ENCODE measurements at places on chromosomes 13 and 19.

DNA sequence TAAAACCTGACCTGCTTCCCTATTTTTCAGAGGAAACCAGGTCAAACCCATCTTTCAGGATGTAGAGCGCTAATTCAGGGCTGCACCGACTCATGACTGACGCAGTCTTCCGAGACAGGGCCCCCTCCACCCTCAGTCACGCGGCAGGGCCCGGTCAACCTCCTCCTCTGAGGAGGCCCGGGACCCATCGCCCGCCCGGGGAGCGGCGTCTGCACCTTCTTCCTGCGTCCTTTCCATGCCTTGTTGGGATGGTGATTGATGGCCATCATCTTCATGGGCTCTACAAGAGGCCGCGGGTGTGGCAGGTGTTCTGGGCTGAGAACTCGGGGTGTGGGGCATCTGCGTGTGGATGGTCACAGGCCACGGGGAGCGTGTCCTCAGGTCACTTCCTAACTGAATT is 26.0 kb downstream of the GRTP1 start:
- DNase-seq: no peak

GRCh38 chr13:62524498-62524897 is 1108.8 kb upstream of the PCDH20 start:
- DNase-seq: no peak

GRCh38 chr19:8665468-8666213 is 33.0 kb downstream of the ACTL9 start:
- DNase-seq: no peak

- no peak for DNase-seq
Observed at GRCh38 chr13:60402022-60402421, 5.0 kb downstream of the TDRD3 start.

GRCh38 chr19:10069046-10069445 is 17.1 kb upstream of the SHFL start:
- no peak for DNase-seq

GRCh38 chr13:85277748-85278147 is 521.5 kb downstream of the SLITRK6 start:
- DNase-seq: no peak

DNA sequence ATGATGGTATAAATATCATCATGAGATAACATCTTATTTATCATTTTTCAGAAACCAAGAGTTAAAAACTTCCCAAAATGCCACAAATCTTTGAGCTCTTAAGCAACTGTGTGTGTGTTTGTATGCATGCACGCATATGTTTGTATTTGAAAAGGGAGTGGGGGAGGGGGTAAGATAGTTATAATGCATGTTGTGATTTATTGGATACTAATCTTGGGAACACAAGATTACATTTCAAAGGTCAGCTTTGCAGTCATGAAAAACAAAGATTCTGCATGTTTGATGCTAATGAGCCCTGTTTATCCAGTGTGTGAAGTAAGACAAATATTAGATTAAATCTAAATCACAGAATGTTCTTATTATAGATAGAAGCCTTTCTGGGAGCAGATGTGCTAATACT is 355.9 kb downstream of the DCT start:
- DNase-seq: no peak
